CD8-positive, alpha-beta memory T cell (primary cell): ENCODE measurements at places on chromosomes 11 and 22. TPM values are rescaled to one million over a fixed set of nuclear protein-coding genes. Genes with fewer than 3 reads are reported as not detected.

PRSS23 gene
- 4.9 TPM for total RNA-seq

TMEM218 gene
- total RNA-seq: 22.5 TPM

SCGB1C1 gene
- not detected for total RNA-seq

OR51B6 gene
- total RNA-seq: not detected

OLFML1 gene
- total RNA-seq: not detected
